Esophagus squamous epithelium (tissue), 5 donors: ENCODE measurements at places on chromosomes 7 and 10.

DNA sequence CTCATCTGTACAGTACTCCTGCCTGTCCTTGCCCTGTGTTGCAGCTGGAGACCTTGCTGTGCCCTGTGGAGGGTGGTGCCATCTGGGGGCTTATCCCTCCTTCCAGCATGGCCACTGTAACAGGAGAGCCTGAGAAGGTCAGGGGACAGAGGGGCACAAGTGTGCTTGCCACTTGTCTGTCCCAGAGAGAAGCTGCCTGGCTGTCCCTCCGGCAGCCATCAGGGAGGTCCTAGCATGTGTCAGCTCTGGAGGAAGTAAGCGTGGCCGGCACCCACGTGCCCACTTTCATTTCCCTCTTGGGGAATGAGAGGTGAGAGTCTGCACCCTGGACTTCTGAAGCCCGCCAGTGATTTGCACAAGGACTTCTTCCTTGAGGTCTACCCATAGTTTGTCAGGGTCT lies 97.0 kb upstream of the PPIF start:
- DNase-seq, result no peak

DNA sequence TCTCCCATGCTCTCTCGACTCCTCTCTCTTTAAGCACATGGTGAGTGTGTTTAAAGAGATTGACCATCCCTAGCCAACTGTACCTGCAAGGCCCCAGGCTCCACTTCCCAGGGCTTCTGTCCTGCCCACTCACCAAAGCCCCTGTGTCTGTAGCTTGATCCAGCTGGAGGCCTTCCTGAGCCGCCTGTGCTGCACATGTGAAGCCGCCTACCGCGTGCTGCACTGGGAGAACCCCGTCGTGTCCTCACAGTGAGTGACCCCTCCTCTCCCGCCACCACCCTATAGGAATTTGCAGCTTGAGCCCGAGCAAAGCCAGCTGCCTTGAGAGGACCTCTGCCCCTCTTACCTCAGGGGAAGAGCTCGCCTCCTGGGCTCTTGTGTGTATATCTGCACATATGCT lies 11.2 kb downstream of the ZFYVE27 start:
- no peak for DNase-seq

GRCh38 chr10:20598590-20598989 lies 298.5 kb downstream of the NEBL start:
- no peak for DNase-seq

GRCh38 chr7:155339474-155339873 lies 41.8 kb downstream of the INSIG1 start:
- DNase-seq, result no peak
